Lower lobe of right lung (tissue), 2 donors: ENCODE measurements at places on chromosomes 12 and 14. TPM values are rescaled to one million over a fixed set of nuclear protein-coding genes. Genes with fewer than 3 reads are reported as not detected.
A peak's percentile ranks its signal among the peaks of the same experiment; 100 is the strongest.

GRCh38 chr14:55130196-55130550, 1.1 kb downstream of the LGALS3 start:
- peaks cover 69% of the 10 kb centered on the region for H3K4me1 ChIP-seq
- H3K27ac ChIP-seq: peak overlapping the region; percentile 98
- no peak for DNase-seq
- H3K4me3 ChIP-seq: peak overlapping the region; percentile 83
- no peaks in the 10 kb centered on the region for H3K27me3 ChIP-seq
- peaks cover 25% of the 10 kb centered on the region for H3K36me3 ChIP-seq

DNA sequence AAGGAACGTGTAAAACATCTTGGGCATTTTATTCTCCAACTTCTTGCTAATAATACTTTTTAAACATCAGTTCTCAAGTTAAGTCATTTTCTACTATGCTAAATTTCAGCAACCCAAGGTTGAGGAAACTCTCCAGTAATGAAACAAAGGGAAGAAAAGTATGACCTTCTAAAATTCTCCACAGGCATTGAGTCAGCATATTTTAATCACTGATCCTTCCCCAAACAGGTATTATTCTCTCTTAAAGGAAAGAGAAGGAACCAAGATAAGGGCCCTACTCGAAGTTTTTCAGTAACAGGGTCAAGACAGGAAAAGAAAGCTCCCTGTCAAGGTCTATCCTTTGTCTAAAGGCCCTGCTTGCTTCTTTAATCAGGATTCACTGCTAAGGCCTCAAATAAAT, 3.0 kb downstream of the KICS2 start:
- H3K4me1 ChIP-seq: peaks cover 13% of the 10 kb centered on the region
- no peak for DNase-seq
- no peak overlapping the region for H3K4me3 ChIP-seq
- no peak overlapping the region for H3K27ac ChIP-seq

DNA sequence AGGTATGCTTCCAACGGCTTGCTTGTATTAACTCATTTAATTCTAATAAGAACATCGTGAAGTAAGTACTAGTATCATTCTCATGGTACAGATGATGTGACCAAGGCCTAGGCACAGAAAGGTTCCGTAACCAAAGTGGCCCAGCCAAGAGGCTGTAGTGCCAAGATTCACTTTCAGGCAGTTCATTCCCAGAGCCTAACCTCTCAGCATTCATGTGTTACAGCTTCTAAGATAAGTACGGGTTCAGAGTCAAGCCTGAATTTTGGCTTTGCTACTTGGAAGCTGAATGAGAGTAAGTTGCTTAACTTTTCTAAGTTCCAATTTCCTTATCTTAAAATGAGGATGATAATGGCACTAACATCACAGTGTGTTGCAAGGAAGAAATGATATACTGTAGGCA, 379.9 kb downstream of the AEBP2 start:
- no peak overlapping the region for H3K27ac ChIP-seq
- no peaks in the 10 kb centered on the region for H3K4me1 ChIP-seq
- no peaks in the 10 kb centered on the region for H3K27me3 ChIP-seq
- H3K36me3 ChIP-seq: no peaks in the 10 kb centered on the region

GRCh38 chr12:116881325-116881876, at the start of gene HRK:
TSS of gene HRK (minus strand) at chr12:116881441. CDS start at chr12:116881307, 134 bp downstream.
- H3K4me1 ChIP-seq: peaks cover 42% of the 10 kb centered on the region
- no peak for DNase-seq
- no peak within 1 kb of the TSS for H3K27ac ChIP-seq
- peaks cover 75% of the 10 kb centered on the region for H3K27me3 ChIP-seq
- H3K4me3 ChIP-seq: peak within 1 kb of the TSS; percentile 40
- H3K36me3 ChIP-seq: no peaks in the 10 kb centered on the region

DNA sequence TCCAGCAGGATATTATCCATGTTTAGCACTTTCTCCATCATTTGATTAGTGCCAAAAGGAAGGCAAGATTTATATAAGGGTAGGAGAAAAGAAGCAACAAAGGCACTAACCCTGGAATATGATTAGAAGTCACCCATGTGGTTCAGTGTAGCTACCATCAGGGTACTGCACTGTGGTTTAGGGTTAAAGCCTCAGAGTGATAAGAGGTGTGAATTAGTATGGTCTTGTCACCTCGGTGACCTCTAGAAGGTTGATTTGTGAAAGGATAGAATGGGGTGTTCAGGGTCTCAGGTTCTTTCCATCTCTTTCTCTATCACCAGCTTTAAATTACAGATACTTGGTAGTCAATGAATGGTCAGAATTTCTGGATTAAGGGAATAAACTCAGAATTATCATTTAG, 103.0 kb upstream of the TMTC2 start:
- no peak overlapping the region for H3K4me3 ChIP-seq
- H3K4me1 ChIP-seq: no peaks in the 10 kb centered on the region
- H3K36me3 ChIP-seq: no peaks in the 10 kb centered on the region
- no peaks in the 10 kb centered on the region for H3K27me3 ChIP-seq
- DNase-seq: no peak
- H3K27ac ChIP-seq: no peak overlapping the region

DNA sequence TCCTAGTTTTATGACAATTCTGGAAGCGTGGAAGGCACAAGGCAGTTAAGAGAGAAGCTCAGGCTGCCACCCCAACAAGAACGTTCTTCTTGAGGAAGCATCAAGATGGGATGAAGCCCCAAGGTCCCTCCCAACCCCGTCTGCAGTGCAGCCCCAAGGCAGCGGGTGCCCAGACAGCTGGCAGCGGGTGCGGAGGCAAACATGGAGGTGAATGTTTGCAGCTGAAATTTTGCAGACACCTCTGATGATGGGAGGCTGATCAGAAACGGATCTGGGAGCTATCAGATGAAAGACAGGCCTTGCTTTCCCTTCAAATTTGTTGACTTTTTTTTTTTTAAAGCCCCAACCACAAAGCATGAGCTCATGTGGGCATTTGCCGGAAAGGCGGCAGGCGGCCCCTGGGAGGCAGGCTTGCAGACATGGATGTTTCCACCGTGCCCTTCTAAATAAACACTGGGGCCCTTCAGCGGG, 230.7 kb upstream of the RTL1 start:
- H3K4me1 ChIP-seq: no peaks in the 10 kb centered on the region
- H3K27ac ChIP-seq: no peak overlapping the region
- H3K4me3 ChIP-seq: no peak overlapping the region
- no peaks in the 10 kb centered on the region for H3K36me3 ChIP-seq
- peaks cover 14% of the 10 kb centered on the region for H3K27me3 ChIP-seq

- peaks cover 3% of the 10 kb centered on the region for H3K36me3 ChIP-seq
- peaks cover 37% of the 10 kb centered on the region for H3K4me1 ChIP-seq
- H3K4me3 ChIP-seq: peak overlapping the region; percentile 57
- peak overlapping the region; percentile 78 for H3K27ac ChIP-seq
- H3K27me3 ChIP-seq: peaks cover 36% of the 10 kb centered on the region
These were observed 2.5 kb downstream of the ARHGAP9 start for GRCh38 chr12:57476993-57477709.

- no peaks in the 10 kb centered on the region for H3K27me3 ChIP-seq
- H3K27ac ChIP-seq: no peak overlapping the region
- no peaks in the 10 kb centered on the region for H3K36me3 ChIP-seq
- H3K4me3 ChIP-seq: no peak overlapping the region
- DNase-seq: no peak
These were observed 43.6 kb upstream of the GAS2L3 start for GRCh38 chr12:100529756-100530350.

DNA sequence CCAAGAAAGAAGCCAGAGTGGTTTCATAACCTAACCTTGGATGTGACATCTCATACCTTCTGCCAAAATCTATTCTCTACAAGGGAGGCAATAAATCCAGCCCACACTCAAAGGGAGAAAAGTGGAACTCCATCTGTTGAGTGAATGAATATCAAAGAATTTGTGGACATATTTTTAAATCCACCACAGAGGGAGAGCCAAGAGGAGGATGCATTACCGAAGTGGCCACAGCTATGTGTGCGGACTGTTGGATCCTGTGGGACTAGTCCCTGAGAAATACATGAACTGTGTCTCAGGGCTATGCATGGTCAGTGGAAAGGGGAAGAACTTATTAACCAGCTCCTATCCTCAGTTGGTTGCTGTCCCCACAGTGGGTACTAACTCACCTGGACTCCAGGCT, 273.9 kb downstream of the NUAK1 start:
- no peaks in the 10 kb centered on the region for H3K36me3 ChIP-seq
- H3K4me3 ChIP-seq: no peak overlapping the region
- no peaks in the 10 kb centered on the region for H3K27me3 ChIP-seq
- no peaks in the 10 kb centered on the region for H3K4me1 ChIP-seq

GRCh38 chr12:106584104-106585064, 1.6 kb downstream of the RFX4 start:
- no peaks in the 10 kb centered on the region for H3K36me3 ChIP-seq
- H3K4me3 ChIP-seq: no peak overlapping the region
- no peak overlapping the region for H3K27ac ChIP-seq
- DNase-seq: no peak
- peaks cover 97% of the 10 kb centered on the region for H3K27me3 ChIP-seq

DNA sequence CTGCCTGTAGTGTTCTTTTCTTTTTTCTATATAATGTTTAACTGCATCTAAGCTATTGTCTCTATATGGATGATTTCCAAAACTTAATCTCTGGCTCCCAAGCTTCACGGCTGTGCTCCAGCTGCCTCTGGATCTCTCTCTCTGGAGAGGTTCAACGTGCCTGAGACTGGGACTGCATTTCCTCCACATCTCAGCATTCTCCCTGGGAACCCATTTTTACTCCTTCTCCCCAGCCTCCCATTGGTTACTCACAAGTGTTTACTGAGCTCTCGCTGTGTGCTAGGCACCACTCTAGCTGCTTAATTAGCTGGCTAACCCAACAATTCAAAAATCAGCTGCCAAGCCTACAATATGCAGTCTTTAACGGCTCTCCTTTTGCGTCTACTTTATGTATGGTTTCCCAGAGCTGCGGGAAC, 34.7 kb downstream of the FBXL14 start:
- no peak overlapping the region for H3K4me3 ChIP-seq
- no peak overlapping the region for H3K27ac ChIP-seq
- no peak for DNase-seq
- H3K4me1 ChIP-seq: no peaks in the 10 kb centered on the region
- H3K36me3 ChIP-seq: no peaks in the 10 kb centered on the region
- no peaks in the 10 kb centered on the region for H3K27me3 ChIP-seq

- H3K36me3 ChIP-seq: no peaks in the 10 kb centered on the region
- H3K4me1 ChIP-seq: no peaks in the 10 kb centered on the region
- no peaks in the 10 kb centered on the region for H3K27me3 ChIP-seq
- no peak overlapping the region for H3K27ac ChIP-seq
These were observed 184.0 kb upstream of the SYT1 start for GRCh38 chr12:78680596-78680995.

GRCh38 chr12:107264667-107265066, 171.3 kb upstream of the CRY1 start:
- no peak for DNase-seq
- H3K4me3 ChIP-seq: no peak overlapping the region
- no peaks in the 10 kb centered on the region for H3K36me3 ChIP-seq
- H3K27ac ChIP-seq: no peak overlapping the region
- H3K4me1 ChIP-seq: no peaks in the 10 kb centered on the region
- no peaks in the 10 kb centered on the region for H3K27me3 ChIP-seq

- peaks cover 19% of the 10 kb centered on the region for H3K4me1 ChIP-seq
- no peak for DNase-seq
- H3K36me3 ChIP-seq: no peaks in the 10 kb centered on the region
- no peak overlapping the region for H3K4me3 ChIP-seq
- H3K27ac ChIP-seq: no peak overlapping the region
These were observed 37.6 kb downstream of the RTRAF start for GRCh38 chr14:52026901-52027300.

- H3K27ac ChIP-seq: no peak overlapping the region
- no peaks in the 10 kb centered on the region for H3K27me3 ChIP-seq
- H3K36me3 ChIP-seq: no peaks in the 10 kb centered on the region
- no peak for DNase-seq
- H3K4me3 ChIP-seq: no peak overlapping the region
These were observed 163.5 kb downstream of the MON2 start for GRCh38 chr12:62629971-62630739.

DNA sequence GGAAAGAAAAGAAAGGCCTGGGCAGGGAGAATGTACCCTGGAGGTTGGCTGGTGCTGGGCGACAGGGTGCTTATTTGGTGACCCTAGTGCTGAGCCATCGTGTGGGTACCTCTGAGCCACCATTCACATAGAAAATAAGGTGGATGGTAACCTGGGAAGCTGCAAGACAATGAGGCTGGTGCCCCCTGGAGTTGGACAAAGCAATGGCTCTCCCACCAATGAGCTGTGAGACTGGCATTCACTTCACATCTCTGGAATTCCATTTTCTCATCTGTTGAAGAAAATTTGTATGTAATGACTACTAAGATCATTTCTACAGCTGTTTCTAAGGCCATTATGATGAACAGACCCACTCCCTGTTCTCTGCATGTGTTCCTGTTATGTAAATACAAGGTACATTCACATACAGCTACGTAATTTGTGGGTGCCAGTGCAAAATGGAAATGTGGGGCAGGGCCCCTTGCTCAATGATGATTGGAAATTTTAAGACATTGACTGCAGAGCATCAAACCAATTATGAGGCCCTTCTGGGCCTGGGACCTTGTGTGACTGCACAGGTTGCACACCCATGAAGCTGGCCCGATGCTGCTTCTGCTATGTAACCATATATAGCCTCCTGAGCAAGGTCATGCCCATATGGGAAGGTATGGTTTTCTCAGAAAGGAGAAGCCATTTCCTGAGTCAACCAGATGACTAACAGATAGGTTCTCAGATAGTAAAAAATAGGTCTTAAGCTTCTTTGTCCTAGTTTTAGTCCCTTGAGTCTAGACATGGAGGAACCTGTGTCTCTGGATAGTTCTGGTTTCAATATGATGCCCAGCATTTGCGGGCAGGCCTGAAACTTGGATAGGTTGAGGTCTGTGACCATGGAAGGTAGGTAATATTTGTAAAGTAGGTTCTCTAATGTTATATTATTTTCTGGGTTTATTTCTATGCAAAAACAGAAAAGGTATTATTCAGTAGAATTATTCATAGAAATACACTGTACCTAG, 63.4 kb upstream of the IGF1 start:
- no peaks in the 10 kb centered on the region for H3K4me1 ChIP-seq
- no peaks in the 10 kb centered on the region for H3K36me3 ChIP-seq
- no peak overlapping the region for H3K27ac ChIP-seq

- no peak for DNase-seq
- H3K4me3 ChIP-seq: no peak overlapping the region
- peaks cover 88% of the 10 kb centered on the region for H3K4me1 ChIP-seq
- peak overlapping the region; percentile 71 for H3K27ac ChIP-seq
These were observed 52.9 kb downstream of the PHLDA1 start for GRCh38 chr12:75978677-75979076.

DNA sequence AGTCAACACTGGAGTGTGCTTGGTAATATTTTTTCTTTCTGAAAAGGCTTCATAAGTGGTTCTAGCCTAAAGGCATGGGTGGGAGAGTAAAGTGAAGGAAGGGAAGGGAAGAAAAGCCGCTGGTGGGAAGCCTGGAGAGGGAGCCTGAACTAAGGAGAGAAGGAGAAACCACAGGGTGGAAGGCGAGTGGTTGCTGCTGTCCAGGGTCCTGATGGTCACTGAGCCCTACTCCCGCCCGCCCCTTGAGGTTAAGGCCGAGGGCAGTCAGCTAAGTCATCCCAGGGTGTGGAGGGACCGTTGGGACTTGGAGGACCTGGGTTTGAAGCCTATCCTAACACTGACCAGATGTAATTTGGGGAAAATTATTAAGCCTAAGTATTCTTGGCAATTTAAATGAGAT, 189.1 kb downstream of the PIWIL1 start:
- no peak overlapping the region for H3K27ac ChIP-seq
- no peaks in the 10 kb centered on the region for H3K36me3 ChIP-seq
- no peaks in the 10 kb centered on the region for H3K4me1 ChIP-seq
- no peak overlapping the region for H3K4me3 ChIP-seq

Gene KRT72
- total RNA-seq: not detected

Gene BMP4
- total RNA-seq: 11.5 TPM

Gene TAS2R42
- total RNA-seq: not detected

Gene ART4
- total RNA-seq: 3.7 TPM

Gene BDKRB1
- not detected for total RNA-seq

Gene SLC7A8
- total RNA-seq: 36.8 TPM

Gene SERPINA3
- 74.6 TPM for total RNA-seq

Gene C3AR1
- total RNA-seq: 62.1 TPM

Gene PRB2
- not detected for total RNA-seq

Gene VWF
- total RNA-seq: 468 TPM

Gene TBX5
- 15.7 TPM for total RNA-seq
